ENCODE measurements at places on chromosomes 5 and 9.
A peak's percentile ranks its signal among the peaks of the same experiment; 100 is the strongest.

DNA sequence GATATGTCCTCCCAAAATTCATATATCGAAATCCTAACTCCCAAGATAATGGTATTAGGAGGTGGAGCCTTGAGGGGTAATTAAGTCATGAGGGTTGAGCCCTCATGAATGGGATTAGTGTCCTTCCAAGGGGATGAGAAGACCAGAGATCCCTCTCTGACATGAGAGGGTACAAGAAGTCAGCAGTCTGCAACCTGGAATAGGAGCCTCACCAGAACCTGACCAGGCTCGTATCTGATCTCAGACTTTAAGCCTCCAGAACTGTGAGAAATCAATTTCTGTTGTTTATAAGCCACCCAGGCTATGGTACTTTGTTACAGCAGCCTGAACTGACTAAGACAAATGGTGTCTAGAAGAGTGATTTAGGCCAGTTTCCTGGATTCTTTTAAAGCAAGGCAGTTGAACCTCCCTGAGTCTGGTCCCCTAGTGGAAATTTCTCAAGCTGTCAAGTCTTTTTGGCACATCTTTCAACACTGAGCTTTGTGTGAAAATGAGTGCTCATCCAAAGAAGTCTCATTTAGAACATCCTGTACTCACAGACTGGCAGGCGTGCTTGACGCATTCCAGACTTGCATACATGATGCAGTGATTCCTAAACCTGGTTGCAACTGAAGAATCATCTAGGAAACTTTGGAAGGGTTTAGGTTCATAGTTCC, 254.8 kb upstream of the PPP1R2B start:
- no peak for DNase-seq

DNA sequence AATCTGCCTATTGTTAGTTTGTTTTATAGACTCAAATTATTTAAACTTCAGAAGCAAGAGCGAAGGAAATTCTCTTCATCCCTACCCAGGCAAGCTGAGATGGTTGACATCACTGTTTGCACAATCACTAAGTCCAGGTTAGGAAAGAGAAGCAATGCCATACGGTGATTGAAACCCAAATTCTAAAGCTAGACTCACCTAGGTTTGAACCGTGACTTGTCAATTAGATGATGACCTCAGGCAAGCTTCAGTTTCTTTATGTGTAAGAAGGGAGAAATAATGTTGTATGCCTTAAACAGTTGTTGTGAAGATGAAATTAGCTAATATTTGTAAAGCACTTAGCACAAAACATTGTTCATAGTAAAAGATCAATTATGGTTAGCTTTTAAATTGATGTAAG, 96.5 kb upstream of the ANKRD55 start:
- DNase-seq = no peak

DNA sequence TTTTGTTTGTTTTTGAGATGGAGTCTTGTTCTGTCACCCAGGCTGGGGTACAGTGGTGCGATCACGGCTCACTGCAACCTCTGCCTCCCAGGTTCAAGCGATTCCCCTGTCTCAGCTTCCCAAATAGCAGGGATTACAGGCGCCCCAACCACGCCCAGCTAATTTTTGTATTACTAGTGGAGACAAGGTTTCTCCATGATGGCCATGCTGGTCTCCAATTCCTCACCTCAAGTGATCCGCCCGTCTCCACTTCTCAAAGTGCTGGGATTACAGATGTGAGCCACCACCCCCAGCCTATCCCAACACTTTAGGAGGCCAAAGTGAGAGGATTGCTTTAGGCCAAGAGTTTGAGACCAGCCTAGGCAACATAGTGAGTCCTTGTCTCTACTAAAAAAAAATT, 19.3 kb downstream of the SPZ1 start:
- no peak for DNase-seq

GRCh38 chr5:77133061-77133758, 46.1 kb upstream of the ZBED3 start:
- DNase-seq = no peak

GRCh38 chr9:127549751-127550150, 62.3 kb upstream of the STXBP1 start:
- DNase-seq = no peak

GRCh38 chr9:19875291-19875920, 86.6 kb upstream of the SLC24A2 start:
- DNase-seq = no peak

- no peak for DNase-seq
These were observed 51.3 kb downstream of the NKD2 start for GRCh38 chr5:1059884-1060263.

GRCh38 chr9:14323083-14323971, 9.4 kb upstream of the NFIB start:
- DNase-seq = no peak

DNA sequence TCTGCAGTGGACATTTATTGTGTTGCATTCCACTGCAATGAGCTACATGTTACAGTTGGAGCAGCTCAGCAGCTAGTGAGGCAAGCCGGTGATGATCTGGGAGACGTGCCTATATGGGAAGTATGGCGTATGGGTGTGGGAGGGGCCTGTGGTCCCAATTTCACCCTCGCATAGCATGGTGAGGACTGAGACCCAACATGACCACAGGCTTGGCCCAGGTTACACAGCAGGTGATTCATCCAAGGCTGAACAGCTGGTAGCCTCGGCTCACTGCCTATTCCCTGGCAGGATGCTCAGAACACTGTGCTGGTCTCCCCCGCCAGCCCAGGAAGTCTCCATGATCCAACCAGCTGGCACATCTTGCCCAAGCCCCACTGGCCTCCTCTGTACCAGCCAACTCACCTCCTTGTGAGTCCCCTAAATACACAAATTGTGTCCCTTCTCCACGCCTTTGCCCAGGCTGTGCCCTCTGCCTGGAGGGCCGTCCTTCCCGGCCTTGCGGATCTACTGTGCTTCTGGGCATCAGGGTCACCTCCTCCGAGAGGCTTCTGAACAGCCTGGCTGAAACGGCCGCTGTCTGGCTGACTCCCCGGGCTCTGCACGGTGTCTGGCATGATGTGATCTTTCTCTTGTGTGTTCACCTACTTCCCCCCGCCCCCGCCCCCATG, 81.4 kb downstream of the NSUN2 start:
- no peak for DNase-seq

GRCh38 chr5:170171811-170172210, 61.0 kb upstream of the C5orf58 start:
- DNase-seq = no peak

DNA sequence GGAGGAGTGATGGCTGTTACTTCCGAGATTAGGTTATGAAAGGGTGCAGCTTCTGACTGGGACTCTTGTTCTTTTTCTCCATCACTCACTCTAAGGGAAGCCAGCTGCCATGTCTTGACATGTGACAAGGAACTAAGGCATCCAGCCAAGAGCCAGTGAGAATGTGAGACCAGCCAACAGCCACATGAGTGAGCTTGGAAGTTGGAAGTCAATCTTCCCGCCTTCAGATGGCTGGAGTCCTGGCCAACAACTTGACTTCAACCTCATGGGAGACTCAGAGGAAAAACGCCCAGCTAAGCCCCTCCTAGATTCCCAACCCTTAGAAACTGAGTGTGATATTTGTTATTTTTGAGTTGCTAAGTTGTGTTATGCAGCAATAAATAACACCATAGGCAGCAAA, 201.1 kb downstream of the SNX18 start:
- no peak for DNase-seq

- DNase-seq = peak; percentile 91
These were observed 142.6 kb upstream of the LMX1B start for GRCh38 chr9:126471084-126471624.

DNA sequence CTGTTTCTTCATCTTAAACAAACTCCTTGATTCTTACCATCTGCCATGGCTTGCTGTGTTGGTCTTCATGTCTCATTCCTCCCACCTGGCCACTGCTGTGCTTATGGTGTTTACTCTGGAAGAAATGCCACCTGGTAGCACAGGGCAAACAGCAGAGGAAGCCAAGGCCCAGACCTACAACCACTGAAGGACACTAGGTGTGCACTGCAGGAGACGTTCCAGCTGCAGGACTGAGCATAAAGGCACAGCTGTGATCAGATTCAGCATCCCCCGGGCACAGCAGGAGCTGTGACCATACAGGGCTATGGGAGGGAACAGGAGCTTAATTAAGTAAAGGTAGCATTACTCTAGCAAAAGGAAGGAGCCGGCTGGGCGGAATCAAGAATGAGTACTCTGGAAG, 12.6 kb upstream of the GNAQ start:
- DNase-seq = no peak

DNA sequence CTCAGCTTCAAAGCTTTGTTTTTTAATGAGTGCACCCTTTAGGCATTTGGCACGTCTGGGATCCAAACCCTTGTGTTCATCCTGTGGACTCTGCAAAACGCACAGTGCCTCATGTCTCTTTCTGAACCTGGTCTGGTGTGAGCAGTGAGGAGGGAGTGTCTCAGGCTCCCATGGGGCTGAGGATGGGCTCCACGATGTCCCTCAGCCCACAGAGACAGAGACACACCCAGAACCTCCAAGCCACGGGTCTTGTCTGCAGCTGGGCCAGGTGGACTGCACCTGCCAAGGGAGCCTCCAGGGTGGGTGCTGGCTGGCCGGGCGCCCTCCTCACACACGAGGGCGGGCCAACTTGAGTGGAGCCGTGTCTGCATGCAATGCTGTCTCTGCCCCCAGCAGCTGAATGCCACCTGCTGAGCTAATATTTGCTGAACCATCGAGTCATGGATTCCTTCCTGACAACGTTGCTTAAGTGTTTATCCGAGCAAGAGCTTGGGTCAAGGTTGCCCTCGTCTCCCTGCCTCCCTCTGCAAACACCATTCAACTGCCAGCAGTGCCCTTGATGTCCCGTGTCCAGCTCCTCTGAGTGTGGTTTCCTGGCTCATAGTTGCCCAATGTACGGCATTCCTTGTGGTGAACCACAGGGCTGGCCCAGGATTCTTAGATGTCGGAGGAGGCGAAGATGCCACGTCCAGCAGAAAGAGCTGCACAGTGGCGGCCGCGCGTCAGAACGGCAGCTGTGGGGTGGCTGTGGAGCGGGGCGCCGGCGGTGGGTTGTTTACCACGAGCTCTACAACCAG, 31.4 kb upstream of the LPCAT1 start:
- DNase-seq = no peak

DNA sequence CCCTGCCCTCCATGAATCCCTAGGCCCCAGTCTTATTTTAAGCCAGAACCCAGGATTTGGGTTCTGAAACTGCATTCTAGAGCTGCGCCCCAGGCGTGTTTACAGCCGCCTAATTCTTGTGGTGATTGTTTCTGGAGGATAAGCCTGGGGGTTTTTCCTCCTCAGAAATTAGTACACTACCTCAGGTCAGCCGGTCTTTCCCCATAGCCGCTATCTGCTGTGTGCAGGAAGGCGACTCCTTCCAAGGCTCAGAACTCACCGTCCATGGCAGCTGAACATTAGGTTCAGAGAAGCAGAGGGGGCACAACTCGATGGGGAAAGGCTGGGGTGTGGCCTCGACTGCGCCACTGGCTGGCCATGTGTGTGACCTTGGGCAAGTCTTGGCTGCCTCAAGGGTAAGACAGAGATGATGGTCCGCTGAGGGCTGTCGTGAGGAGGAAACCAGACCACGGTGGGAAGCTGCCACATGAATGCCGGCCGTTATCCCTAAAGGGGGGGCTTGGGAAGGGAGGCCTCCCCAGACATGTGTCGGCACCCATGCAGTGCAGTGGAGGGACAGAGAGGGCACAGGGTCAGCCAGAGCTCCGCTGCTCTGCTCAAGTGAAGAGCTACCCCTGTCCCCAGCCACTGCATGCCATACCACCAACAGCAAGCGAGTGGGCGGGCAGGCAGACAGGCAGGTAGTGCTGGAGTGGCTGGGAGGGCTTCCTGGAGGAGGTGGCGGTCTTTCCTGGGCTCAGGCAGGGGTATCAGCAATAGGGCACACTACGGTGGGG, 28.9 kb downstream of the SHB start:
- DNase-seq = no peak

DNA sequence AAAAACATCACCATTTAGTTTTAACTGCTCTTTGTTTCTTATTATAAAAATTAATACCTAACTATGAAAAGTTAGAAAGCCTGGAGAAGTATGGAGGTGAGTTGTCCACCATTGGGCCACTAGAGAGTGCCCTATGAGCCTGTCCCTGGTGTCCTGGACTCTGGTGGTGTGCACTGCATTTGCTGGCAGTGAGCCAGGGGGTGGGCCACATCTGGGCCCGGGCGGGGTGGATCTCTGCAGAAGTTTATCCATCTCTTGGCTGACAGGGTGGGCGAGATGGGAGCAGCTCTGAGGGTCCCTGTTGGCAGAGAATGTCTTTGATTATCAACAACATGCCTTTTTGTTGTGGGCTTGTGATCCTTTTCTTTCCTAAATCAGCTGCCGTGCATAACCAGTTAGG, 8.2 kb downstream of the TENT4A start:
- no peak for DNase-seq

DNA sequence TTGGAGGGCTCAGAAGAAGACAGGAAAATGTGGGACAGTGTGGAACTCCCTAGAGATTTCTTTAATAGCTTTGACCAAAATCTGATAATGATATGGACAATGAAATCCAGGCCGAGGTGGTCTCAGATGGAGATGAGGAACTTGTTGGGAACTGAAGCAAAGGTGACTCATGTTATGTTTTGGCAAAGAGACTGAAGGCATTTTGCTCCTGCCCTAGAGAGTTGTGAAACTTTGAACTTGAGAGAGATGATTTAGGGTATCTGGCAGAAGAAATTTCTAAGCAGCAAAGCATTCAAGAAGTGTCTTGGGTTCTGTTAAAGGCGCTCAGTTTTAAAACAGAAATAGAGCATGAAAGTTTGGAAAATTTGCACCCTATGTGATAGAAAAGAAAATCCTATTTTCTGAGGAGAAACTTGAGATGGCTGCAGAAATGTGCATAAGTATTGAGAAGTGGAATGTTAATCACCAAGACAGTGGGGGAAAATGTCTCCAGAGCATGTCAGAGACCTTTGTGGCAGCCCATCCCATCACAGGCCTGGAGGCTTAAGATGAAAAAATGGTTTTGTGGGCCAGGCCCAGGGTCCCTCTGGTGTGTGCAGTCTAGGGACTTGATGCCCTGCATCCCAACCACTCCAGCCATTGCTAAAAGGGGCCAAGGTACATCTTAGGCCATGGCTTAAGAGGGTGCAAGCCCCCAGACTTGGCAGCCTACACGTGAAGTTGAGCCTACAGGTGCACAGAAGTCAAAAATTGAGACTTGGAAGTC, 463.7 kb upstream of the TLE4 start:
- DNase-seq = no peak

DNA sequence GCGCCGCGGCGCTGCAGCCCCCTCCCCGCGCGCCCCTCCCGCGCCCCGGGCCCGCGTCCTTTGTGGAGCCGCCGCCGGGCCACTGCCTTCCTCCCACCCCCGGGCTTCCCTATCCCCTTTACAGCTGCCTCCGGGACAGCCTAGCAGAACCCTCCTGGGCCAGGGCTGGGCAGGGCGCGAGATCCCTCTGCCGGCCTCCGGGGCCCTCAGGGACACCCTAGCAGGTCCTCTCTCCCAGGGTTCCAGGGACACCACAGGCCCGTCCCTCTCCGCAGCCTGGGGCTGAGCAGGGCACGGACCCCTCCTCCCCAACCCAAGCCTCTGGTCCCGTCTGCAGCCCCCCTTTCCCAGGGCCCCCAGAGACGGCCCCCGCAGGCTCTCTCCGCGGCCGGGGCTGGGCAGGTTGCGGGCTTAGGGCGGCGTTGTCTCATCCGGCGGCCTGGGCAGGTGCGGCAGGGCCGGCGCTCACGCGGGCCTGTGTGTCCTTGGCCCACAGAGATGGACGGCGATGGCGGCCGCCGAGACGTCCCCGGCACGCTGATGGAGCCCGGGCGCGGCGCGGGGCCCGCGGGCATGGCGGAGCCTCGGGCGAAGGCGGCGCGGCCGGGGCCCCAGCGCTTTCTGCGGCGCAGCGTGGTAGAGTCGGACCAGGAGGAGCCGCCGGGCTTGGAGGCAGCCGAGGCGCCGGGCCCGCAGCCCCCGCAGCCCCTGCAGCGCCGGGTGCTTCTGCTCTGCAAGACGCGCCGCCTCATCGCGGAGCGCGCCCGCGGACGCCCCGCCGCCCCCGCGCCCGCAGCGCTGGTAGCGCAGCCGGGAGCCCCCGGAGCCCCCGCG, 710 bp downstream of the WNK2 start:
- DNase-seq = no peak
